Amygdala (tissue), 56 donors: ENCODE measurements at places on chromosomes 1 and 21.

- DNase-seq: no peak
Measured at GRCh38 chr1:210523830-210524229, 195.1 kb downstream of the HHAT start.

GRCh38 chr21:17848228-17848627 is 29.1 kb upstream of the C21orf91 start:
- no peak for DNase-seq

DNA sequence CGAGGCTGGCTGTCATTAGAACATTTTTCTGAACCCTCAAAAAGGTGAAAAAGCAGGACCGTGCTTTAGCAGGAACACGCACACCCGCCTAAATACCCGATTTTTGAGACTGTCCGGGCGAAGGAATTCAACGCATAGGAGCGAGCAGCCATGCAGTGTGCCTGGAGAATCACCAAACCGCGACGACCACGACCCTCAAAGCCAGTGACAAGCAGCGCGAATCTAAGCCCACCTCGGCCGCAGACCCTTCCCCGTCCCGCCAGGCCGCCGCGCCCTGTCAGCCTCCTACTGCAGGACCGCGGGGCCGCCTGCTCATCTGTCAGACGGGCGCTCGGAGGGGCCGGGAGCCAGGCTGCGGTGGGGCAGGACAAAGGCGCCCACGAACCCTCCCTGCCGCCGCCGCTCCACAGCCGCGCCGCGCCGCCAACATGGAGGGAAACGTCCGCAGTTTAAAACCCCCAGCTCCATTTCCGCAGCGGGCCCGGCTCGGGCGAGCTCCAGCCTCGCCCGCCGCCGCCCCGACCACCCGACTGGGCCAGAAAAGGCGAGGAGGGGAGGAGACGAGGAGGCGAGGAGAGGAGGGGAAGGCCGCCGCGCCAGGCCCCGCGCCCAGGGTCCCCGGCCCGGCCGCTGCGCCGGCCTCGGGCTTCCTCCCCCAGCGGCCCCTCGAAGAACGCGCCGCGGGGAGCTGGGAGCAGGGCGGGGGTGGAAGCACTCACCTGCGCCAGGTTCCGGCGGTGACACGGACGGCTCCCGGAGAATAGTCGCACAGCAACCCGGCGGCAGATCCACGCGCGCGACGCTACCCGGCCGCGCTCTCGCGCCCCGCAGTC is at the start of gene LBR:
TSS of gene LBR (minus strand) at position 804 of the 833 bp plus-strand sequence. CDS start 3,963 bp downstream, outside the sequence.
- peak; percentile 54 for DNase-seq

DNA sequence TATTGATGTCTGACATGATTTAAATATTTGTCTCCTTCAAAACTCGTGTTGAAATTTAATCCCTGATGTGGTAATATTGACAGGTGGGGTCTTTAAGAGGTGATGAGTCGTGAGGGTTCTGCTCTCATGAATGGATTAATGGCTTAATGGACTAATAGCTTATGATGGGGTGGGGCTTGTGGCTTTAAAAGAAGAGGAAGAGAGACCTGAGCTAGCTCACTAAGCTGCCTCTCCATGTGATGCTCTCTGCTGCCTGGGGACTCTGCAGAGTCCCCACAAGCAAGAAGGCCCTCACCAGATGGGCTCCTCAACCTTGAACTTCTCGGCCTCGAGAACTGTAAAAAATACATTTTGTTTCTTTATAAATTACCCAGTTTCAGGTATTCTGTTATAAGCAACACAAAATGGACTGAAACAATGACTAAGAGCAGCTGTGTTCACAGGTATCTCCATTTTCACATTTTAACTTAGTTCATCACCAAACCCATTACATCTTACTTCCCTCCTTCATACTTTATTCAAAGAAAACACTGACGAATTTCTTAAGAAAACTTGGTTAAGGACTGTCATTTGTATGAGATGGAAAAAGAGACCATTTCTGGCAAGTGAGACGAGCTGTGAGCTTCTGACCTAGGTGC is 12.1 kb upstream of the AIM2 start:
- DNase-seq: no peak

DNA sequence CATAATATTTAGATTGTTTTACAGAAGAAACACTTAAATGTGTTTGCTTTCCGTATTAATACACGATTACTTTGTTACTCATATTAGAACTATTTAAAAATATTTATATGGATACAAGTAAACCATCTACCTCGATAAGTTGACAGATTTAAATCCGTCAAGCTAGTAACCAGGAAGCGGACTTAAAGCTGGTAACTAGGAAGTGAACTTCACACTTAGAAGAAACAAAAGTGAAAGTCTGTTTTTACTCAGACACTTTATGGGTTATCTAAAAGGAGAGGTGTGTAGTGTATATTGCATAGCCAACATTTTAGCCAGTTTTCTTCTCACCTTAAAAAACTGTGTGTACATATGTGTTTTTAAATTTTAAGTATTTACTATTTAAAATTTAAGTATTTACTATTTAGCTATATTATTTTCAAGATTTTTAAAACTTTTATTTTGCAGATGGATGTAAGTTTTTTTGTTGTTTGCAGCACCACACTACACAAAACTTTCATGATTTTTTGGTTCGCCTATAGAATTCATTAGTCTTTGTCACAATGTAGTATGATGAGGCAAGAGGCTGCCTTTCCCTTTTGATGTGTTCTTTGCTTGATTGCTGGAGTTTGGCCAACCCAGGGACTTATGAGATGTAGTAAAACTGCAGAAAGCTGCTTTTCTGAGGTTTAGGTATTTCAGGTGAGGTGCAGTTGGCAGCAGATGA is 2.7 kb downstream of the USP25 start:
- no peak for DNase-seq

GRCh38 chr1:116290085-116290705 is 82.8 kb upstream of the ATP1A1 start:
- no peak for DNase-seq
